ENCODE measurements at places on chromosomes 2 and 18. TPM values are rescaled to one million over a fixed set of nuclear protein-coding genes. Genes with fewer than 3 reads are reported as not detected.
A peak's percentile ranks its signal among the peaks of the same experiment; 100 is the strongest.

The EGR4 gene
- 0.34 TPM for total RNA-seq

The MAB21L4 gene
- total RNA-seq, result not detected

DNA sequence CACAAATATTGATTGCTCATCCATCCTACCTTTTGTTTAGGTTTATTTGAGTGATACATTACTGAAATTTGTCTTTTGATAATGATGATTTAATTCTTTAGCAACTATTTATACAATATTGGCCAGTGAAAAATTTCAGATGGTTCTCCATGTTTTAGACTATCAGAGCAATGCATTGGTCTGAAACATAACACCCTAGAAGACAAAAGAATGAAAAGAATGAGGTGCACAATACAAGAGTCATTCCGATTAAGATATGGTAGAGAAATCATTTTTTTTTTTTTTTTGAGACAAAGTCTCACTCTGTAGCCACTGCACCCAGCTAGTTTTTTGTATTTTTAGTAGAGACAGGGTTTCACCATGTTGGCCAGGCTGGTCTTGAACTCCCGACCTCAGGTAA, 197.4 kb upstream of the FAM98A start:
- H3K4me1 ChIP-seq, result no peaks in the 10 kb centered on the region
- H3K4me3 ChIP-seq, result no peak overlapping the region
- DNase-seq, result no peak
- H3K27ac ChIP-seq, result no peak overlapping the region
- no peaks in the 10 kb centered on the region for H3K36me3 ChIP-seq

DNA sequence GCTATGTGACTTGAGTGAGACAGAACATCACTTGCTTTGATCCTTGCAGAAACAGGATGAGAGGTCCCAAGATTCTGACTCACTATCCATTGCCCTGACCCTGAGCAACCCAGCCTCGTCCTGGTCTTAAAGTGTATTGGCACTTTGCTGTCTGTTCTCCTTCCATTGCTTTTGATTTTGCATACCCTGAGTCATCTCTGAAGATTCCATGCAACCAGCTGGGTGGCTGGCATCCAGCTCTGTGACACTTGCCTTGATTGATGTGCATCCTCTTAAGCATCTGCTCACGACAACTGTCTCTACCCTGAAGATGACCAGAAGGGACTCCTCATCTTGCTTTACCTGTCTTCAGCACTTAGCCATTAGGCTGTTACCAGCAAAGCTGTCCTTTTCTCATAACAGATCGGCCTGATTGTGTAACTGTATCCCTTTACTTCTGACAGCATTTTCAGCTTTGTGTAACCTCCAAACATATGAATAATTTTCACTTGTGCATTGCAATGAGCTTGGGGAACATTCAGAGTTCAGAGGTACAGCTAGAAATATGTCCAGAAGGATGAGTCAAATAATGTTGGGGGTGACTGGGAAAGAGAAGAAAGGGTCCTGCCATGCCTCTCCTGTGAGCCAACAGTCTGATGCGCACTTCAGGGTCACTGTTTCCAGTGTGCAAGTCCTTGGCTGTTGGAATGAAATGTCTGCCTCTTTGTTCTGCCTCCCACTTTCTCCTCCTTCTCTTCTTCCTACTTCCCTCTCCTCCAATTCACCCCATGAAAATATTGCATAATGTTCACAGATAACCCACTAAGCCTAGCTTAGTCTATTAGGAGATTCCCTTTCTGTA, 249.7 kb upstream of the OSR1 start:
- peaks cover 17% of the 10 kb centered on the region for H3K27me3 ChIP-seq
- no peak overlapping the region for H3K27ac ChIP-seq
- DNase-seq, result no peak

GRCh38 chr2:46091961-46092667, 205.1 kb upstream of the EPAS1 start:
- no peak overlapping the region for H3K4me3 ChIP-seq
- H3K27ac ChIP-seq, result peak overlapping the region; percentile 62
- peaks cover 24% of the 10 kb centered on the region for H3K36me3 ChIP-seq
- H3K27me3 ChIP-seq, result no peaks in the 10 kb centered on the region
- H3K4me1 ChIP-seq, result peaks cover 12% of the 10 kb centered on the region
- no peak for DNase-seq

The TRABD2A gene
- total RNA-seq, result 30.1 TPM

GRCh38 chr2:138823666-138824065, 43.5 kb upstream of the NXPH2 start:
- no peaks in the 10 kb centered on the region for H3K4me1 ChIP-seq
- H3K4me3 ChIP-seq, result no peak overlapping the region

DNA sequence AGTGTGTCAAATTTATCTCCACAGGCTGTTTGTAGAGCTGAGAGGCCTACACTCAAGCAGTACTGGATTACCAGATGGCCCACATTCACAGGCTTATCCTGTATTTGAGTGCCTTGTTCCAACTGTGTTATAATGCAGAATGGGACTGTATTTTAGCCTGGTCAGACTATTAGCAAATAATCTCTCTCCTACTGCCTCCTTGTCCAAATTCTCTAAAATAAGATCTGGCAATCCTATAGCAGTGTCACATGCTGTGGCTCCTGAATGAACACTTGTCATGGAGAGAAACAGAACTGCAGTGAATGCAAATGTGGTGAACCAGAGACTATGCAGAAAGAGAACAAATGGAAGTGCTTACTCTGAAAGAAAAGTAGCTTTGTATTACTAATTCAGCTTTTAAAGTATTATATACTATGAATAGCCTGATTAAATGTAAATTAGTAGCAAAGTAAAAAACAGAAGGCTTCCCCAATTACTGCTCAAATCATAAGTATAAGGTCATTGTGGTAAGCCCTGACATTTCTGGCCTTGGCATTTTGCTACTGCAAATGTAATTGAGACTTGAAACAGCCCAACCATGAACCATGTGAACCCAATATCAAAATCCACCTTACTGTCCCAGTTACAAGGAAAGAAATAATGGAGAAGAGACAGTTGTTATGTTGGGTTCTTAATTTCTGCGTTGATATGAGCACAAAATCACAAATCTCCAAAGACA, 80.0 kb downstream of the MAP4K3 start:
- no peak overlapping the region for H3K4me3 ChIP-seq
- H3K4me1 ChIP-seq, result no peaks in the 10 kb centered on the region
- peaks cover 28% of the 10 kb centered on the region for H3K36me3 ChIP-seq
- H3K27me3 ChIP-seq, result no peaks in the 10 kb centered on the region
- no peak for DNase-seq

The ANO7 gene
- 1.4 TPM for total RNA-seq

The KANSL1L gene
- total RNA-seq, result 4.0 TPM

DNA sequence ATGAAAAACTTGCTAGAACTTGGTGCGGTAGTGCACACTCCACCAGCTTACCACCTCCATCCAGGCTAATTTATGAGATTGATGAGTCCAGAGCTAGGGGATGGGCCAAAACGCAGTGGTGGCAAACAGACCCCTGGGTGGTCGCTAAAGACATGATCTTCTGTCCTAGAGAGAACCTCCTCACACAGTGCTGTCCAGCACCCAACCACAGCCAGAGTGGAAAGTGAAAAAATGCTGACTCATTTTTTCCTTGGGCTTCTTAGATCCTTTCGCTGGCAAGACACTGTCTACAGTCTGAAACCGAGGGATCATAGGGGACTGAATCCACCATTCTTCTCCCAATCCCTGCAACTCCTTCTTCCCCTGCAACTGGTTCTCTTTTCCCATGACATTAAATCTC, 4.1 kb downstream of the ANTXR1 start:
- H3K4me1 ChIP-seq, result peaks cover 14% of the 10 kb centered on the region
- DNase-seq, result no peak
- H3K4me3 ChIP-seq, result no peak overlapping the region
- H3K36me3 ChIP-seq, result no peaks in the 10 kb centered on the region
- H3K27ac ChIP-seq, result no peak overlapping the region

DNA sequence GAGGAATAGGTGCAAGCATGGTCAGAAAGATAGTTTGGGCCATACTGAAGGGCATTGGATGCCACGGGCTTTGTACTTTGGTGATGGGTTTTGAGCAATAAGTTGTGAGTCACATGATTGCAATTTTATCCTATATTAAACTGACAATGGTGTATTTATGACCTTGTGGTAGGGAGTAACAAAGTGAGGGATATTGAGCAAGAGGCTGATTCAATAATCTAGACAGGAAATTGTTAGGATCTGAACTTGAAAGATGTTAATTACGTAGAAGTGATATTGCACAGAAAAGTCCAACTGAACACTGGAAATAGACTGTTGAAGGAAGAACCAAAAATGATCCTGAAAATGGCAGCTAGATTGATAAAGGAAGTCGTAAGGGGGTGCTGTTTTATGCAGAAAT, 46.6 kb upstream of the TCF4 start:
- no peaks in the 10 kb centered on the region for H3K36me3 ChIP-seq
- no peaks in the 10 kb centered on the region for H3K27me3 ChIP-seq
- H3K4me3 ChIP-seq, result no peak overlapping the region
- no peak for DNase-seq

Measured in activated CD4-positive, alpha-beta memory T cell treated with anti-CD3 and anti-CD28 coated beads for 36 hours (primary cell).